ENCODE measurements at places on chromosomes 16 and 17. TPM values are rescaled to one million over a fixed set of nuclear protein-coding genes. Genes with fewer than 3 reads are reported as not detected.

CBFA2T3 gene
- polyA plus RNA-seq = 9.8 TPM

TPPP3 gene
- 2.4 TPM for polyA plus RNA-seq

NDE1 gene
- polyA plus RNA-seq = 29.3 TPM

NOD2 gene
- polyA plus RNA-seq = 0.60 TPM

GRCh38 chr16:69917311-69917710 is 33.8 kb upstream of the CLEC18A start:
- H3K27me3 ChIP-seq = no peaks in the 10 kb centered on the region
- H3K27ac ChIP-seq = no peak overlapping the region
- no peak for DNase-seq
- no peaks in the 10 kb centered on the region for H3K4me1 ChIP-seq
- H3K36me3 ChIP-seq = no peaks in the 10 kb centered on the region
- H3K4me3 ChIP-seq = no peak overlapping the region

- H3K4me1 ChIP-seq = no peaks in the 10 kb centered on the region
- H3K36me3 ChIP-seq = no peaks in the 10 kb centered on the region
- H3K4me3 ChIP-seq = no peak overlapping the region
- no peak overlapping the region for H3K27ac ChIP-seq
Measured at GRCh38 chr17:82956146-82956725, 116.4 kb upstream of the ZNF750 start.

DNA sequence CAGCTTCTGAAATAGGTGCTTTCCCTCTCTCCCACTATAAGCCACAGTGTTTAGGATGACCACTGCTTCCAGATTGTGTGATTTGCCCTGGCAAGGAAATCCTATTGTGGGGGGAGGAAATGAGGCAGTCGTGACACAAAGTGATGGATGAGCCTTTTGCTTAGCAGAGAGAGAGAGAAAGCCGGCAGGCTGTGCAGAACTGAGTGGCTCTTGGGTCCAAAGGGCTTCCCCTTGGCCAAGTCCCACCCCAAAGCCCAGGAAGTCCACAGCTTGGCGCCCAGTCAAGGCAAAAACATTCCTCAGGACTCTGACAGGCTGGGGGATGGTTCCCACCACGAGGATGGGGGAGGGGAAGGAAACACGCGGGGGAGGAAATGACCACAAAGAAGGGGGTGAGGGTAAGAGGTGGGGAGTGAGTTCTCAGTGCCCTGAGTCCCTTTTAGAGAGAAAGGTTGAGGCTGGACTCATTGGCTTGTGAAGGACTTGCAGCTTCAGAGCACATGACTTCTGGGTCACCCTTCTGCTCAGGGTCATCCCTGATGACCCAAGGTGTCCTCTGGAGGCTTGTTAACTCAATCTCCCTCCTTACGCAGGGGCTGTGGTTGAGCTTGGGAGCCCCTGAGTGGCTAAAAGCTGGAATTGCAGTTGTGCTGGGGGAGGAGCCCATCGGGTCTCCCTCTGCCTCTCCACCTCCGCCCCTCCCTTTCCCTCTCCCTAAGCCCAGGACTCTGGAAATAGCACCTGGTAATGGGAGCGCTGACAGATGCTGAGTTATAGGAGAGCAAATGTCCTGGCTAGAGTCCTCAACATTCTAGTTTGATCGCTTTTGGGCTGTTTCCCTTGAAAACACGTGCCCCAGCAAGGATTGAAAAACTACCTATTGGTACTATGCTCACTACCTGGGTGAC is 10.3 kb upstream of the MSL1 start:
- peak; percentile 99 for DNase-seq
- H3K4me1 ChIP-seq = peaks cover 84% of the 10 kb centered on the region
- peak overlapping the region; percentile 97 for H3K27ac ChIP-seq
- H3K36me3 ChIP-seq = no peaks in the 10 kb centered on the region
- peak overlapping the region; percentile 6 for H3K4me3 ChIP-seq

- no peaks in the 10 kb centered on the region for H3K27me3 ChIP-seq
- H3K4me1 ChIP-seq = peaks cover 10% of the 10 kb centered on the region
- DNase-seq = no peak
- no peaks in the 10 kb centered on the region for H3K36me3 ChIP-seq
Measured at GRCh38 chr16:66834746-66835145, 4.0 kb upstream of the NAE1 start.

DNA sequence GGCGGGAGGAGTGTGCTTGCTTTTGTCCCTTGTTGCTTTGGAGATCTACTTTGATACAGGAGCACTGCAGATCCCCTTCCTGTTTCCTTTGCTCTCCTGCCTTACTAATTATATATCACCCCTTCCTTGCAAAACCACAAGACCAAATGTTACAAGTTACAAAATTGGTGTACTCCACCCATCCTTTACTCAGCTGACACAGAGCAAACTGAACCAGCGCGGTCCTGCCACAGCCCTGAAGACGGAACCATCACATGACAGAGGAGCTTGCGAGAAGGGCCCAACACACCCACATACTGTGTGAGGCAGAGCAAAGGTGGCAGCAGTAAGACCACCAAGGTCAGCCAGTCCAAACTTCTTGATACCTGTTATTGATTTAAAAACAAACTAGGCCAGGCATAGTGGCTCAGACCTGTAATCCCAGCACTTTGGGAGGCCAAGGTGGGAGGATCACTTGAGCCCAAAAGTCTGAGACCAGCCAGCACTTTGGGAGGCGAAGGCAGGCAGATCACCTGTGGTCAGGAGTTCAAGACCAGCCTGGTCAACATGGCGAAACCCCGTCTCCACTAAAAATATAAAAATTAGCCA is 33.2 kb downstream of the CYTH1 start:
- no peaks in the 10 kb centered on the region for H3K36me3 ChIP-seq
- DNase-seq = peak; percentile 85
- no peak overlapping the region for H3K4me3 ChIP-seq
- H3K27me3 ChIP-seq = no peaks in the 10 kb centered on the region
- peak overlapping the region; percentile 64 for H3K27ac ChIP-seq
- H3K4me1 ChIP-seq = no peaks in the 10 kb centered on the region

DNA sequence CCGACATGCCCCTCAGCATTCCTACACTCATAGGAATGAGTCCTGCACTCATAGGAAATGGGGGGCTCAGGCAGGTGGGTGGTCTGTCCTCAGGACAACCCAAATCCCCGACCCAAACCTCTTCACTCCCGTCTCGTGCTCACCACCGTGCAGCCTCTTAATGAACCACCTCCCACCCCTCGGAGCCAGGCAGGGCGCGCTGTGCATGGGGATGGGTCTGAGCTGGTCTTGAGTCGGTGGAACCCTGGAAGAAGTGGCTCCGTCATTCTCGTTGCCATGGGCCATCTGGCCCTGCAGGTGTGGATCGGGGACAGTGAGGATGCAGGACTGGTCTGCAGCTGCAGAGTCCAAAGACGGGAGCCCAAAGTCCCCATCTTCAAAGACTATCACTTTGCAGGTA is 6.4 kb upstream of the RAB40B start:
- DNase-seq = no peak
- no peak overlapping the region for H3K27ac ChIP-seq
- no peak overlapping the region for H3K4me3 ChIP-seq
- H3K36me3 ChIP-seq = no peaks in the 10 kb centered on the region
- no peaks in the 10 kb centered on the region for H3K4me1 ChIP-seq
